NCI-H2081 treated with DMSO at 0.1 percent for 48 hours (cell line): ENCODE measurements at places on chromosomes 7 and 10.

DNA sequence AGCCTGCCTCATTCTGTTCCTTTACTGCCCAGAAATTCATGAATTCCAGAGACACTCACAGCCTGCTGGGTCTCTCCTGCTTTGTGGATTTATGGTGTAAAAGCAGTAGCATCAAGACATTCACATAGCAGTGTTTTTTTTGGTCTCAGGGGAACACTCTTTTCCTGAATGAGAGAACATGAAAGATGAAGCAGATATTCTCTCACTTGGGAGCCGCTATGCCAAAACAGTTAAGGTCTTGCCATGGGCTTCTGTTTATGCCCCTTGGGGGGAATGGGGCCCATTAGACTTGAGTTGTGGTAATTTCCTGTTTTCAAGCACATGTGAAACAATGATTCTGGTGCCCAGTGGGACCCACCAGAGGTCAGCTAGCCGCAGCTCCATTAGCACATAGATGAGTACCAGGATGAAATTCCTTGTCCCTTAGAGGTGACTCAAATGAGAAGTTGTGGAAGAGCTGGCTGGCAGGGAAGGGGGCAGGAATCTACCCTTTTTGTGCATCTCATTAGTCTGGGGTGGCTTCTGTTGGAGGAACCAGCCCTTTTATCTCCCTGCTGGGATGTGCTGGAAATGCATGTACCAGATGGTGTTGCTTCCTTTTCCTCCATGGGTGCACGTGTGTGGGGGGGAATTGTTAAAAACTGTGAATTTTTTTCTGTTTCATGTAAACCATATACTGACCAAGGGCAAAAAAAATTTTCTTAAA is 13.3 kb downstream of the BMPER start:
- DNase-seq = no peak

DNA sequence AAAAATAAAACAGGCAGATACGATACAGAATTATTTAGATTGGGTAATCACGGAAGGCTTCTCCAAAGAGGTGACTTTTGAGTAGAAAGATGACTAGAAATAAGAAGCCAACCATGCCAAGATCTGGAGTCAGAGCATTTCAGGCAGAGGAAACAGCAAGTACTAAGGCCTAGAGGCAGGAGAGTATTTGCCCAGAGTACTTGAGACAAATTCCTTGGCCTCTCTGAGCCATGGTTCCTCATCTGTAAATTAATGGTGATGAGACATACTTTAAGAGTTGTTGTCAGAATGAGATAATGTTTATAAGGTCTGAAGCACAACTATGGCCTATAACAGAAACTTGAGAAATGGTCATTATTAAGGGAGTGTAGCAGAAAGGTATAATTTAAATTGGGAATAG is 15.8 kb upstream of the GPR37 start:
- DNase-seq = no peak

DNA sequence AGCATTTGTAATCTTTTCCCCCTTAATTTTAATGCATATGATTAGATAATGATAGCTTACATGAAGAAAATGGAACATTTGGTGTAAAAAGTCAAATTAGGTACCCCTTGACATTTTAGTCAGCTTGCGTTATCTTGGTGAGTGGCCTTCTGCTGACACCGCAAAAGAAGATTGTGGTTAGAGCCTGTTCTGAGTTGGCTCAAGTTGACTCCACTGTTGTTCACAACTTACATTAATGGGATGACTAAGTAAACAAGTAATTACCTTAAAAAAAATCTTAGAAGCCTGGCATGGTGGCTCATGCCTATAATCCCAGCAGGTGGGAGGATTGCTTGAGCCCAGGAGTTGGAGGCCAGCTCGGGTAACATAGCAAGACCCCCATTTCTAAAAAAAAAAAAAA is 24.2 kb downstream of the TRRAP start:
- no peak for DNase-seq

GRCh38 chr7:98526059-98526458 is 91.0 kb upstream of the NPTX2 start:
- DNase-seq = no peak

DNA sequence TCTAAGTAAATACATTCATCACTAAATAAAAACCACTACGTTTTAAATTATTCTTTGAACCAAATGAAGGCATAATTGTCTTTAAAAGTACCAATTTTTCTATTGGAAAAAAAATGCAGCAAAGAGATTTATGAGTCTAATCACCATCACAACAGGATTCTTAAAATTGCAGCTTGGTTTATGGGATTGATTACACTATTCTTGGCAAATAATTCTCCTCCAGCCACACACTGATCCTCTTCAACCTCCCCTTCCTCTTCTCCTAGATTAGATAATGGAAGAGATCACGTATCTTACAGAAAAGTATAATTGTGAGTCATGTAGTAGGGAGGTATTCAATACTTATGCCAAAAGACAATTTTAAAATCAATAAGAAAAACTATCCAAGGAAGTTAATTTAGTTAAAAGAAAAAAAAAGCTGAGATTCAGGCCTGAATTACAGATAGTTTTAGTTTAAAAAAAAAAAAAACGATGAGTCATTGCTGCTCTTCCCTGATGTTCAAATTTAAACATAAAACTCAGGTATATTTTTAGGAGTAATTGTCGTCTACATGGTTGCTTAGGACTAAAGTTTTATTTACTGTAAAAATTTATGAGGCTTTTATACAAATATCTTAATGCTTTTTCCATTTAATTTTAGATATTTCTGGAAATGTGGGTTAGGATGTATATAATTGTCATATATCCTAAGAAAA is 133.7 kb upstream of the CDK1 start:
- no peak for DNase-seq

GRCh38 chr7:47455872-47456185 is 126.1 kb downstream of the TNS3 start:
- no peak for DNase-seq
